ENCODE measurements at places on chromosomes 3 and 15.
A peak's percentile ranks its signal among the peaks of the same experiment; 100 is the strongest.

DNA sequence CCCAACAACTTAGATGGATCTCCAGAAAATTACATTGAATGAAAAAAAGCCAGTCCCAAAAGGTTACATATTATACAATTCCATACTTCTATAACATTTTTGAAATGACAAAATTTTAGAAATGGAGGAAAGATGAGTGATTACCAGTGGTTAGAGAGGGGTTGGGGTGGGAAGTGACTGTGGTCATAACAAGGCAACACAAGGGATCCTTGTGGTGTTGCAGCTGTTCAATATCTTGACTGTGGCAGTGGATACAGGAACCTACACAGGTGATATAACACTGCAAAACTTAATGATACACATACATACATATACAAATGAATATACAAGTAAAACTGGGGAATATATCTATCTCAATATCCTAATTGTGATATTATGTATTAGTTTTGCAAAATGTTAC, 9.6 kb downstream of the GOLGB1 start:
- no peak for DNase-seq

DNA sequence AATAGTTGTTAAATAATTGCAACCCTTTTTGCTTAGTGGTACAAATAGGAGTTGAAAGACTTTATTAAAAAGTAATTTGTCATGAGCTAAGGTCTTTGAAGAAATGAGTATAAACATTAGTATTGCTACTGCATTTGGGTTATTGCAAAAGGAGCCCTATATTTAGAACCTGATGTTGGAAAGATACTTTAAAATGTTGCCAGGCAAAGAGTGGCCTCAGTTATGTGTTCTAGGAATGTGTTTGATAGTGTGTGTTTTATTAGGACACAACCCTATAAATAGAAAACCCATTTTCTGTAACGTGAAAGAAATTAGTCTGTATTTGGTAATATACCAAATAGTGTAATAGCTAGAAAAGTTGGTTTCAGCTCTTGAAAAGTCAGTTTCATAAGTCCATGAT, 10.7 kb downstream of the VPS8 start:
- DNase-seq, result no peak

- DNase-seq, result peak; percentile 37
These were observed at the start of gene ACP3 for GRCh38 chr3:132317229-132317948. Gene ACP3, plus strand, starts transcription at chr3:132317407. Its CDS starts 50 bp downstream, at chr3:132317457.

DNA sequence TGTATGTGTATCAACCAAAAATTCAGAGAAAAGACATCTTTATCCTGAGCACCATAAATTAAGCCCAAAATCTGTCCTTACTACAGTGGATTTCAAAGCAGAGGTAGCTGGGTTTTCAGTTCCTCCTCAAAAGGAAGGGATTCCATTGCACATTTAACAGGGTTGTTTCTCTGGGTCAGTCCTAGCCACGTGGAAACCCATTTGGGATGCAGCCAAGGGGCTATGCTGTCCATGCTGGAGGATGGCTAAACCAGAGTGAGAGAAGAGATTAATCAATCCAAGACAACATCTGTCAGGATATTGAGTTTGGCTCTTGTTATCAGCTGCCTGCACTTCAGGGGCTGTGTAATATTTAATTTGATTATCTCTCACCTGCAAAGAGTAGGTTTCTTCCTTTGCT, 28.1 kb downstream of the LSAMP start:
- no peak for DNase-seq

DNA sequence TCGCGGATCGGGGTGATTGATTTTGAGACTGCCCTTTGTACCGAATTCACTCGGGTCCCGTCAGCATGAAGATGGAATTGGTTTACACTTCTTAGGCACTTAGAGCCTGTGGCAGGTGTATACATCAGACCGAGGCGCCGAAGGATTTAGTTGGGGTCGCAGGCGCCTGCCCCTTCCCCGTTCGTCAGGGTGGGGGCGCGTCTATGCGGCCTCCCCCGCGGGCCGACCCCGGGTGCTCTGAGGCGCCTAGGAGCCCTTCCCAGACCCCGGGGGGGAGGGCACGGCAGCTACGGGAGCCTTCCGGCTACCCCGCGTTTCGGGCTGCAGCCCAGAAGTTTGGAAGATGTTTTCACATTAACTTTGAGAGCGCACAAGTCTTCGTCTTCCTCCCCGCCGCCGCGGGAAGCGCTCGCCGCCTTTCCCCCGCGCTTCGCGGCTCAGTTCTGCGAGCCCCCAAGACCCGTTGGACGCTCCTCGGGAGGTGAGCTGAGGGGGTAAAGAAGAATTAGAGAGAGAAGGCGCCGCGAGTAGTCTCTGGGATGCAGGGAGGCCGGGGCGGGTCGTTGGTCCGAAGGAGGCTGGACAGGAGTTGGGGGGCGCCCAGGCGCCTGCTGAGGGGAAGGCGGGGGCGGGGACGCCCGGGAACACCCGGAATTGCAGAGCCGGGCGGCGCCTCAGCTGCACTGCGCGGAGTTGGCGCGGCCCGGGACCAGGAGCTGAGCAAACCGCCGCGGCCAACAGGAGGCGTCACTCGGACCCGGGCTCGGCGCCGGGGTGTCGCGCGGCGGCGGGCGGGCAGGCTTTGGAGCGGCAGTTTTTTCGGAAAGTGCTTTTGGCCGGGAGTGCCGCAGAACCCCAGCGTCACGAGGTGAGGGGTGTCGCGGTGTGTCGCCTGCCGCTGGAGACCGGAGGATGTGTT, 780 bp downstream of the TIPARP start:
- DNase-seq, result peak; percentile 35

- no peak for DNase-seq
These were observed 139.4 kb upstream of the PFN2 start for GRCh38 chr3:150110097-150110496.

GRCh38 chr3:30673425-30674341, 67.3 kb downstream of the TGFBR2 start:
- DNase-seq, result no peak

DNA sequence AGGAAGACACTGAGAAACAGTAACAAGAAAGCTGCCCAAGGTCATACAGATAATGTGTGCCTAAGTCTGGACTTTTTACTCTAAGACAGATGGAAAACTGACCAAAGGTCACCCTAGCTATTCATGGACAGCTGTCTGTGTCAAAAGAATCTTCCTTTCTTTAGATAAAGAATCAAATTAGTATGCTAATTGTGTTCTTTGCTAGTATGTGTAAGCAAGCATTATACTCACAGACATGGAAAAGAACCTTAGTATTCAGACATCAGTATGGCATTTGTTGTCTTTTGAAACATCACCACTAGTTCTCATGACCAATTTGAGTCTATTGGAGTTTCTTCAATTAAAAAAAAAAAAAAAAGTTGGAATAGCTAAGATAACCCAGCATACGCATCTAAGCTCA, 91.8 kb upstream of the SOX2 start:
- DNase-seq, result no peak

DNA sequence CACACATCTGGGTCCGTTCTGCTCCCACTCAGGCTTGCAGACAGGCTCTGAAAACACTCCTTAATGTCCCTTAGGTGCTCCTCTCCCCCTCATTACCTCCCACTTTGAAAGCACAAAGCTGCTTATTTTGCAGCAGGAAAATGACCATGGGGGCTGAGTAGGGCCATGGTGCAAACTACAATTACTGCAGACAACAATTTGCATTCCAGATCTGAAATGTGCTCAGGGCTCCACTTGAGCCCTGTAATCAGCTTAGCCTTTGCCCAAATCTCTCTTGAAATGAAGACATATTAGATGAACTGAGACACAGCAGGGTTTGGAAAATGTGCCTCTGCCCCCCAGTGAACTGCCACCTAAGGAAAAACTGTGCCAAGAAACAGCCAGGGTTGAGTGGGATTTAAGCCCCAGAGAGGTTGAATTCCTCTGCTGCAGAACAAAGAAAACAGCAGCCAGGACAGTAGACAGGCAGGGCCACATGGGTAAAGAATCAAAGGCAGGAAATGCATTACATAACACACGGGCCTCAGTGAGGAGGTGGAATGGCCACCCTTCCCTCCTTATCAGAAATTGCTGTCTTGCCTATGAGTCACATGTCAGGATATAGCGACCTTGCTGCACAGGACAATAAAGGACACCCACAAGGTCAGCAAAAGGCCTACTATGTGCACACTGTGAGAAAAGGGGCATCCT, 126.8 kb upstream of the ARHGEF3 start:
- DNase-seq, result peak; percentile 32

DNA sequence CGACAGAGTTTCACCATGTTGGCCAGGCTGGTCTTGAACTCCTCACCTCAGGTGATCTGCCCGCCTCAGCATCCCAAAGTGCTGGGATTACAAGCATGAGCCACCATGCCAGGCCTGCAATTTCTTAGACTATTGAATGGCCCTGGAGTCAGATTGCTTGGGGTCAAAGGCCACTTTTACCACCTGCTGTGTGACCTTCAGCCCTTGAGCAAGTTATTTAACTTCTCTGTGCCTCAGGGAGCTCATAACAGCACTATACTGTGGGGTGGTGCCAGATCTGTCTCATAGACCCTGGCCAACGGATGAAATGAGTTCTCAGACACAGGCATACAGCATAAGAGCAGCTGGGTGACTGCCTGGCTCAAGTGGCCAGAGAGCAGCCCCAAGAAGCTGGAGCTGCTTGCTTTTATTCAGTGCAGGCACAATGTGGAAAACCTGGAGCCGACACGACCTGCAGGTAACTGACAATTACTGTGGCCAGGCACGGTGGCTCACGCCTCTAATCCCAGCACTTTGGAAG, 44.9 kb upstream of the FURIN start:
- DNase-seq, result no peak

- DNase-seq, result no peak
These were observed 15.1 kb upstream of the ABHD5 start for GRCh38 chr3:43675593-43675992.

- DNase-seq, result no peak
These were observed 556.0 kb downstream of the OTOL1 start for GRCh38 chr3:162052636-162053035.

DNA sequence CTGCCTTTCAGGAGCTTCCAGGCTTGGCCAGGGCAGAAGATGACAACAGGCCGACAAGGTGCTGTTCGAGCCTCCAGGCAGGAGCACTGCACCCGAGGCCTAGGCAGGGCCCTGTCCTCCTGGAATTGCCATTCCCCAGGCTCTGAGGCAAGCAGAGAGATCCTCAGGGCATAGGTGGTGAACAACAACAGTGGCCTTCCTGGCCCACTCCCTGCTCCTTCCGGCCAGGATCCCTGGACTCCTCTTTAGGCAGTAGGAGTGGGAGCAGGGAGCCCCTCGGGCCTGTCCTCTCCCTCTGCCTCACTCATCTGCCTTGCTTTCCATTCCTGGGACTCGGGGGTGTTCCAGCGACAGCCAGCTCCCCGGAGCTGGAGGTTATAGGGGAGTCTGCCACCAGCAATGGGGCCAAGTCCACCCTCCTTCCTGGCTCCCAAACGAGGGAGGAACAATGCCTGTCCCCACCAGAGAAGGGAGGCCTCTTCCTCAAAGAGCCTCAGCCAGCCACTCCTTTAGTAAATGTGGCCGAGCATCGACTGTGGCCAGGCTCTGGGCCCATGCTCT, 135.0 kb downstream of the NUP210 start:
- DNase-seq, result no peak

DNA sequence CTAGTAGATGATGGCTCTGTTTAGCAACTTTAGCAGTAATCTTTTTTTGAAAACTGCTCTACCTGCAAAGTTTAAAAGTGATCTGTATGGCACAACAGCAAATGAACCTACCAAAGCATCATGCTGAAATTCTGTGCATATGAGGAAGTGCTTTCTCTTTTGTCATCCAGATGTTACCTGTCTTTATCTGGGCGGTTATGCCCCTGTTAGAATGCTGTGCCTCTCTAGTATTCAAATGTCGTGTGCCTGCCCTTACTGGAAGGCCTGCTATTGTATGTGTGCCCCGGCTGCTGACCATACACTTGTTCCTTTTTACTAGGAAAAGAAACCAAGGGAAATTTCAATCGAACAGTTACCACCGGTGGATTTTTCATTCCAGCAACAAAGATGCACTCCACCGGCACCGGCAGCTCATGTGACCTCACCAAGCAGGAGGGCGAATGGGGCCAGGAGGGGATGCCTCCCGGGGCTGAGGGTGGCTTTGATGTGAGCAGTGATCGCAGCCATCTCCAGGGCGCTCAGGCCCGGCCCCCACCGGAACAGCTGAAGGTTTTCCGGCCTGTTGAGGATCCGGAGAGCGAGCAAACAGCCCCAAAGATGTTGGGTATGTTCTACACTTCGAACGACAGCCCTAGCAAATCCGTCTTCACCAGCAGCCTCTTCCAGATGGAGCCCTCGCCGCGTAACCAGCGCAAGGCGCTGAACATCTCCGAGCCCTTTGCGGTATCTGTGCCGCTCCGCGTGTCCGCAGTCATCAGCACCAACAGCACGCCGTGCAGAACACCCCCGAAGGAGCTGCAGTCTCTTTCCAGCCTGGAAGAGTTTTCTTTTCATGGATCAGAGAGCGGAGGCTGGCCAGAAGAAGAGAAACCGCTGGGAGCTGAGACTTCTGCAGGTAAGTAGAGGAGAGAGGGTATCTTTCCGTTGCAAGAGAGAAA, 61.6 kb downstream of the TMEM39A start:
- DNase-seq, result no peak

DNA sequence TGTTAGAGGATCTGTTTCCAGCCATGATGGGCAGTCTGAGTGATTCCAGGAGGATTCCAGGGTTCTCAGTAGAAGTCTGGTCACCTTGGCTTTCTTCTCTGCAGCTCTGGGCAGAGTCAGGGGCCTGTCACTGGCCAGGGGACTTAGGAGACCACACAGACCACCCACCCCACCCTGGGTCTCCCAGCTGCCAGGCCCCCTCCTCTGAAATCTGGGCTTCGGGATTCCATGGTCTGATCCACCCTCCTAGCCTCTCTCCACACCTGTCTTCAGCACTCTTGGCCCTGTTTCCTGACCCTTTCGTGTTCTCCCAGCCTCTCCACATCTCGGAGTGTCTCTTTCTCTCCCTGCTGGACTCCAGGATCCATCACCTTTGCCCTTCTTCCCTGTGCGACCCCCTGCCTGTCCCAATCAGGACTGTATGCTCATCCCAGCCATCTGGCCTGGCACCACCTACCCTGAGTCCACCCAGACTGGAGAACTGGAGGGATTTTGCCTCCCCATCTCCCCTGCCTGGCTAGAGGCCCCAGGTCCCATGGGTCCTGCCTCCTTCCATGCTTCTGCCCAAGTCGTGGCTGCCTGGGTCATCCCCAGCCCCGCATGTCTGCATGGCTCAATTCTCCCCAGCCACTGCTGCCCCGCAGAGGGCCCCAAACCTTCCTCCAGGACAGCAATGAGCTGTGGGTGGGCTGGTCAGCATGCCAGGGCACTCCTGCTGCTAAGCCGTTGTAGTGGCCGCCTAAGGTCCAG, 34.3 kb downstream of the GOLGA6L10 start:
- no peak for DNase-seq

GRCh38 chr3:162491952-162492351, 995.3 kb downstream of the OTOL1 start:
- no peak for DNase-seq

DNA sequence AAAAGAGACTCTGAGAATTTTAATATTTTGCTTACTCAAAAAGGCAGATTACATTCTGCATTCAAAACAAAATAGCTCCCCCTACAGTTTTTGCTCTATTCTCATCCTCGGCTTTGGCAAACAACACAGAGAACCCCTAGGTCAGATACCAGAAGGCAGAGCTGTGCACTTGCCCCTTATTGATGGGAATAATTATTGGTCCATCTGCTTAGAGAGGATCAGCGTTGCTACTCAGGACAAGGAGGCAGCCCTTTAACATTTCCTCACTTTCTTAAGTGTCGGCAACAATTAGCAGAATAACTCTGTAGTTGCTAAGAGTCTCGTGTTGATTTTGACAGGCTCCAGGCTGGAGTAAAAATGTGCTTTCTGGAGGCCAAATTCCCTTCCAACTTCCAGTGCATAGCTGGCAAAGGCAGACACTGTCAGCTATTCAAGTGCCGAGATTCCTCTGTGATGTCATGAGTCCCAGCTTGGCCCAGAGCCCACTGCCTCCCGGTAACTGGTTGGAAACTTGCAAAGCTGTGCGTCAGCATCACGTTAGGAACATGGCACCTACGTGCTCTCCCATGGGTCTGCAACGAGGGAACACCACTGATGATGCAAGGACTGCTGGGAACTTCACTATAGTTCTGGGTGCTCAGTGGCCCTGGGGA, 482.7 kb upstream of the ADAMTS9 start:
- DNase-seq, result peak; percentile 94

All from brain microvascular endothelial cell (primary cell).